NCI-H748 treated with DMSO at 0.1 percent for 48 hours (cell line): ENCODE measurements at places on chromosomes 7 and 10.
A peak's percentile ranks its signal among the peaks of the same experiment; 100 is the strongest.

DNA sequence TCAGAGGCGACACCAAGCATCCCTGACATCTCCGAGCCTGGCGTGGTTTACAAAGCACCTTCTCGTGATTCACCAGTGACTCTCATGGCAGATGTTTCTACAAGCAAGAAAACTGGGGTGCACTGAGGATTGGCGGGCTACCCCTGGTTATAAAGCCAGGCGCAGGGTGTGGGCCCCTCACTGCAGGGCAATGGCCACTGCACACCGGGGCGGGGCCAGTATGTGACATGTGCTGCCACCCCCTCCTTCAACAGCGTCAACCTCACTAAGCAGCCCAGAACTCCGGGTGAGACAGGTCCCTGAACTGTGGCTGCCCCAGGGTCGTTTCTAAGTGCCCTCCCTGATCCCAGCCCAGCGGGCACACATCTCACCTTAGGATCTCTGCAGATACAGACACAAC, 63.8 kb downstream of the CHST15 start:
- no peak for DNase-seq

GRCh38 chr10:3776796-3777571, 8.0 kb downstream of the KLF6 start:
- DNase-seq, result peak; percentile 79

DNA sequence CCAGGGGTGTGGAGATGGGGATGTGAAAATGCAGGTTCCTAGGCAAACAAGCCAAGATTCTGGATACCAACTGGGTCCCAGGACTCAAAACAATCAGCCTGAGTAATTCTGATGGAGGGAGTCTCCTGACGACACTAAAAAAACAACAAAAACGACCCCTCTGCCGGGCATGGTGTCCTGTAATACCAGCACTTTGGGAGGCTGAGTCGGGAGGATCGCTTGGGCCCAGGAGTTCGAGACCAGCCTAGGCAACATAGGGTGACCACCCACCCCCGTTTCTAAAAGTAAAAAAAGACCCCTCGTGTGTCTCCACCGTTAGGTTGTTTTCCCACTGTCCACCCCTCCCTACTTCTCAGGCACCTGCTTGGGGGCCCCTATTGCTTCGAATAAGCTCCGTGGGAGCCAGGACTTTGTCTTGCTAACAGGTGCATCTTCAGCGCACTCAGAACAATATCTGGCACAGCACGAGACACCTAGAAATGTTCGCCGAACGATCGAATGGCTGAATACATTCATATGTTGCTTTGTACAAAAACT, 743 bp upstream of the NRF1 start:
- DNase-seq, result no peak

DNA sequence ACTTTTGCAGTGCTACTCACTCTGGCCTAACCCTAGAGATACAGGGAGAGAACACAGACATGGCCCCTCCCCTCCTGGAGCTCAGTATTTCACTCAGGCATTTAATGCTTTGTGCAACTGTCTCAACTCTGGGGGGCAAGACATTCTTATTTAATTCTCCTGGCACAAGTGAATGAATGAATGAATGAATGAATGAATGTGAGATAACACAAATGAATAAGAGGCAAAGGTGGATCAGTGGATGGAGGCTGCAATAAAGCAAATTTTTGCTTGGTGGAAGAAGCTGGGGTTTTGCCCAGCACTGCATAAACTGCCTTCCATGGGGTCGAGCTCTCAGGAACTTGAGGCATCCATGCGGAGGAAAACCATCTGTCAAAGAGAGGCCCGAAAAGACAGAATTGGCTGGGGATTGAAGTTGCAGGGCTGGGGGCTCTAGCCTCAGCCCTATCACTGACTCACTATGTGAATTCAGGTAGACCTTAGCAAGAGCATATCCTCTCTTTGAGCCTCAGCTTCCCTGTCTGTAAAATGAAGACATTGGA, 441.4 kb upstream of the ZMIZ1 start:
- DNase-seq, result no peak

DNA sequence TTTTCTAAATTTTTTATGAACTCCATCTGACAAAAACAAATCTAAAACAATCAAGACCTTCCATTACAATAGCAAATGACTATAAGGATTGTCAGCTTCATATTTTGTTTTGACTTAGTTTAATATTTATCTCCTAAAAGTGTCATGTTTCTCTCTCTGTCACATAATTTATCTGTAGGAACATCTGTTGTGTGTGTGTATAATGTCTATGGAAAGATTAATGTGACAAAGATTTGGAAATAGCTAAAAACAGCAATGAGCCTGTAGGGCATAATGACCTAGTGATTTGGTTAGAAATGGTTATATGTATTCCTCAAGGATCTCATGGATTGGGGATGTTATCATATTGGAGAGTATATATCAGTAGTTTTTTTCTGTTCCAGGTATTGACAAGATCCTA, 69.6 kb upstream of the MDFIC start:
- DNase-seq, result no peak

GRCh38 chr7:954330-955238, at the start of gene ADAP1:
Gene ADAP1 (minus strand): TSS chr7:954680. CDS start chr7:954477, 203 bp downstream.
- DNase-seq, result no peak

DNA sequence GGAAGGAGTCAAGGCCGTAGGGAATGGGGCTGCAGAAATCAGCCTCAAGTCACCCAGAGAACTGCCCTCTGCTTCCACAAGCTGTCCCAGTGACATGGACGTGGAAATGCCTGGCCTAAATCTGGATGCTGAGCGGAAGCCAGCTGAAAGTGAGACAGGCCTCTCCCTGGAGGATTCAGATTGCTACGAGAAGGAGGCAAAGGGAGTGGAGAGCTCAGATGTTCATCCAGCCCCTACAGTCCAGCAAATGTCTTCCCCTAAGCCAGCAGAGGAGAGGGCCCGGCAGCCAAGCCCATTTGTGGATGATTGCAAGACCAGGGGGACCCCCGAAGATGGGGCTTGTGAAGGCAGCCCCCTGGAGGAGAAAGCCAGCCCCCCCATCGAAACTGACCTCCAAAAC, 50.2 kb upstream of the PDCD4 start:
- no peak for DNase-seq
